ENCODE measurements at places on chromosomes 7 and 10.

DNA sequence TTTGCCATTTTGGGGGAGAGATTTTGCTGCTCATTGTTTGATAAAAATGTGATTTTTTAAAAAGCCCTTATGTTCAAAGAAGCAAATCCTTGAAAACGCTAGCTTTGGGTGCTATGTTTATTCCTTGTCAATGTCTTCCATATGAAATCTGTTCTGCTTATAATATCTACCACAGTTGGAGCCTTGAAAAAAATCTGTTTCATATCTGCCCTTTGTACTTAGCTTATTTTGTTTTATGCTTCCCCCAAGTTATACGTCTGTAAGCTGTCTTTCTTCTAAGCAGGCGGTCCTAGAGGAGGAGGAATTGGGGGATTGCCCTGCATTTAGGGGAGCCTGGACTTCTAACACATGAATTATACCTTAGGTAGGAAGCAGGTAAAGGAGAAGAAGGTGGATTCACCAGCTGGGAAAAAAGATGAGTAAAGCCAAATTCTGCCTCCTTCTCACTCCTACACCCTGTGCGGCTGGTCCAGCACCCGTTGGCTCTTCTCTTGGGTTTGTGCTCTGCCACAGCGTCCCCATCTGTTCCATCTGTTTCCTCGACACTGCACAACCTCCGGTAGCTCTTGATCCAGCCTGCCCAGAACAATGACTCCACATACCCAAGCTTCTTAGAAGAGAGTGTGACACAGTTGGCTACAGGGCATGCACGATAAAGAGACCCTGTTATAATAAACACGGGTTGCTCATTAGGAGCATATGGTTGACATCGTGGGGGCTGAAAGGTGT is 31.9 kb upstream of the NEUROD6 start:
- no peak for DNase-seq

- DNase-seq, result no peak
These were observed 176.8 kb downstream of the WNT2 start for GRCh38 chr7:117146059-117146458.

DNA sequence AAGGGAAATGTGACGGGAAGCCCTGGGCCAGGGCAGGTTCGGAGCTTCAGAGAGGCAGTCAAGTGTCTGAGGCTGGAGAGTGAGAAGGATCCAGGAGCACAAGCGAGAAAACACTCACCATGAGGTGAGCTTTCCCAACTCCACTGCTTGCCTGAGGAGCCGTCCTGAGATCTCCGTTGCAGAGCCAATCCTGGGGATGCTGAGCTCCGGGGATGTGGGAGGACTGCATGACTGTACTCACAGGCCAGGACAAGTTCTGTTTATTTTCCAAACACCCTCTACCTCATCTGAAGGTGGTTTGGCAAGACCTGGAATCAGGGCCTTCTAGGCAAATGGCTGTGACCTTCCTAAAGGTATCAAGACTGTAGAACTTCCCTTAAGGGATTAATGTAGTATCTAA is 38.7 kb downstream of the GLI3 start:
- no peak for DNase-seq

GRCh38 chr7:131819891-131820290 is 263.5 kb upstream of the PODXL start:
- DNase-seq, result no peak

GRCh38 chr7:929311-929711 is 25.2 kb downstream of the ADAP1 start:
- no peak for DNase-seq

- no peak for DNase-seq
These were observed 19.9 kb downstream of the LMTK2 start for GRCh38 chr7:98126311-98127142.

- no peak for DNase-seq
These were observed 123.3 kb downstream of the WDR37 start for GRCh38 chr10:1179346-1180070.

DNA sequence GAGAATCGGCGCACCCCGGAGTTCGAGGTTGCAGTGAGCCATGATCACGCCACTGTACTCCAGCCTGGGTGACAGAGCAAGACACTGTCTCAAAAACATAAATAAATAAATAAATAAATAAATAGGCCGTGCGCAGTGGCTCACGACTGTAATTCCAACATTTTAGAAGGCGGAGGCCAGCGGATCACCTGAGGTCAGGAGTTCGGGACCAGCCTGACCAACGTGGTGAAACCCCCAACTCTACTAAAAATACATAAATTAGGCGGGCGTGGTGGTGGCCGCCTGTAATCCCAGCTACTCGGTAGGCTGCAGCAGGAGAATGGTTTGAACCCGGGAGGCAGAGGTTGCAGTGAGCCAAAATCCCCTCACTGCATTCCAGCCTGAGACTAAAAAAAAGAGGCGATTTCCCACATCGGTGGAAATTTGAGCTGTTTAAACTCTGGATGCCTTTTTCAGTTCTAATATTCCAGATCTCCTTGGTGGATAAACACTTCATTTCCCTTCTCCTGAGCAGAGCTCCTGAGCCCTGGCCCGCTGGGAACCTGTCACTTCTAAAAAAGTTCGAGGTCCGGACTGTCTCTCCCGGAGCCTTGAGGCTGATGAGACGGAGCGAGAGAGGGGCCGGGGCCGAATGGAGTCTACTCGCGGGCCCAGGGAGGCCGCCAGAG is 2.0 kb upstream of the NFKB2 start:
- no peak for DNase-seq

DNA sequence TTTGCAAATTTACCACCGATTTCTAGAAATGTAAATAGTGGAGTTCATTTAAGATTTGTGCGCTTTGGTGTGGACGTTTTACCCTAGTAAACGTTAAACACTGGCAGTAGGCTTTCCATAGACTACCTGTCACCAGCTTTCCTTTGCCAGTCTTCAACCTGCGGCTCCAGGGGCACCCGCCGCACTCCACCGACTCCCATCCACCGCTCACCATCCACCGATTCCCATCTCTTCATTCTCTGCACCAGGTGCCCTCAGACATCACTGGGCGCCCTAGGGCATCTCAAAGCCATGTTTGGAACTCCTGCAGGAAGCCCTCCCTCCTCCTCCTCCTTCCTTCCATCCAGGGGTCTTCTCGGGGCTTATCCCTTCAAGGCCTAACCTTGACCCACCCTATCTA is 1.4 kb upstream of the AP5Z1 start:
- no peak for DNase-seq

GRCh38 chr10:127319271-127319670 is 122.9 kb upstream of the INSYN2A start:
- no peak for DNase-seq

- DNase-seq, result no peak
These were observed 258.1 kb upstream of the GRB10 start for GRCh38 chr7:51040787-51041186.

GRCh38 chr10:1560535-1561192 is 176.7 kb downstream of the ADARB2 start:
- no peak for DNase-seq

DNA sequence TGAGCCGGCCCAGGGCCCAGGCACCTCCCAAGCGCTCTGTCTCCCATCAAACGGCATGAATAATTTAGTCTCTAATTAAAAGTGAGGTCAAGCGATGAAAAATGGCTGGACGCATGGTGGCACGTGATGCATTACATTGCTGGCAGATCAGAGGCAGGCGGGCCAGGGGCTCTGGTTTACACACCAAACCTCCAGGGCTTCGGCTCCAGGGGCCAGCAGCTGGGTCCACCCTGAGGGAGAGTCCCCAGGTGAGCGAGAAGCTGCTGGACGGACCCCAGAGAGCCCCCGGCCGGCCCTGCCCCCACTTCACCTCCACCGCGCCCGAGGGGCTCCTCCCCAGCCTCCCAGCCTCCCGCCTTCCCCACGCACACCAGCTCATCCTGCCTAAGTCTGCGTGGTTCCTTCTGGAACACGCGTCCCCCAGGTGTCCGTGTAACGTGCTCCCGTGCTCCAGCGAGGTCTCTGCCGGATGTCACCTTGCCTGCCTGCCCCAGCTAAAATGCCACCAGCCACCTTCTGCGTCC is 23.2 kb downstream of the UNCX start:
- DNase-seq, result no peak

DNA sequence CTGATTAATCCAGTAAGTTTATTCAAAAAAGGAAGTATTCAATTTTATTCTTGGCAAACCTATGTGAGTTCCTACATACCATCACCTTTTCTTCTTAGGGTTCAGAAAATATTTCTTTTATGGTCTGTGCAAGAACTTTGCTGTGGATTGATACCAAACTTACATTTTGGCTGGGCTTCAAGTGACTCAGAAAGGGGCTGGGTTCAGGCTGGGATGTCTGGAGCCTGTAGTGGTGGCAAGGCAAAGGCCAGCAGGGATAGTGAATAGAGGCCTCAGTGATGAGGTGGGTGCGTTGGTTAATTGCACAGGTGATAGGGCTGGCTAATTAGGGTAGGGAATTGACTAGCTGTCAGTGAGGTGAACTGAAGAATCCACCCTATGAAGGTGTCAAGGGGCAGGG is 40.2 kb upstream of the ATXN7L1 start:
- DNase-seq, result no peak

- DNase-seq, result no peak
These were observed 75.3 kb upstream of the AGBL3 start for GRCh38 chr7:134910968-134911367.

DNA sequence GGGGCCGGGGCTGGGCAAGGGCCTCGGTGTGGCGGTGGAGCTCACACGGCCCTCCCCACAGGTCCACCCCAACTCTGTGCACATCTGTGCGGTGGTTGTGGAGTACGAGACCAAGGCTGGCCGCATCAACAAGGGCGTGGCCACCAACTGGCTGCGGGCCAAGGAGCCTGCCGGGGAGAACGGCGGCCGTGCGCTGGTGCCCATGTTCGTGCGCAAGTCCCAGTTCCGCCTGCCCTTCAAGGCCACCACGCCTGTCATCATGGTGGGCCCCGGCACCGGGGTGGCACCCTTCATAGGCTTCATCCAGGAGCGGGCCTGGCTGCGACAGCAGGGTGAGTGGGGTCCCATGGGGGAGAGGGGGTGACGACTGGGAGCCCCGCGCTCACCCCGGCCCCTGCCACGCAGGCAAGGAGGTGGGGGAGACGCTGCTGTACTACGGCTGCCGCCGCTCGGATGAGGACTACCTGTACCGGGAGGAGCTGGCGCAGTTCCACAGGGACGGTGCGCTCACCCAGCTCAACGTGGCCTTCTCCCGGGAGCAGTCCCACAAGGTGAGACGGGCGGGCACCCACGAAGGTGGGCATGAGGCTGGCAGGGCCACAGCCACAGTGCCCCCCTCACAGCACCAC is 8.8 kb downstream of the TMEM120A start:
- no peak for DNase-seq

DNA sequence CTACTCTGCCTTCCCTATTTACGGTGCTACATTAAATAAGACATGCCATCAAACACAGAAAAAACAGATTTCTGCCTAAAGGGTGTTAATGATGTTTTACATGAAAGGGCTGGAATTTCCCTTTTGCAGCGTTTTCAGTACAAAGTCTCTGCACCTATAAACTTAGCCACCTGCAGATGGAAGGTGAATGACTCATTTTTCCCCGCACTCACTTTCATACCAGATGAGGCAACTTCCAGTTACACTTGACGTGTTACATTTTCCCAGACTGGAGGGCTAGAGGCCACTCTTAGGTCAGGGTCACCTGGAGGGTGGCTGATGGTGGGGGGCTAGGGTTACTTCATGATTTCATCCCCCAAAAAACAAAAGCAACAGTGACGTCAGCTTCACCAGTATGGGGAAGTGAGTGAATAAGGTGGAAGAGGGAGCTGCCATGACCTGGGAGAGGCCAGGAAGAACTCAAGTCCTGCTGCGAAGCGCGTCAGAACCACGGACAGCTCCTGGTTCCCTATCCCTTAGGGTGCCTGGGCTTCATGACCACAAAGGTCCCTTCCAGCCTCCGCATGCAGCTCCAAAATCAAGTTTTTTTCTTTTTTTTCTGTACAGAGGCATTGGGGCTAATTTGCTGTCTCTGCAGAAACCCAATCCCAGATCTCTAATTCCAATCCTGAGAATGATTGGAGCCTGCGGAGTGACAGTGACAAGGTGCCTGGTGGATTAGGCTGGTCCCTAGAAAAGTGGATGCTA is 94.0 kb downstream of the ADARB2 start:
- DNase-seq, result peak; percentile 37

GRCh38 chr10:51881213-51881612 is 181.8 kb upstream of the CSTF2T start:
- DNase-seq, result no peak

- no peak for DNase-seq
These were observed 494 bp downstream of the VSIR start for GRCh38 chr10:71772832-71773220.

- peak; percentile 70 for DNase-seq
These were observed 9.1 kb upstream of the TMEM236 start for GRCh38 chr10:17742918-17743317.

DNA sequence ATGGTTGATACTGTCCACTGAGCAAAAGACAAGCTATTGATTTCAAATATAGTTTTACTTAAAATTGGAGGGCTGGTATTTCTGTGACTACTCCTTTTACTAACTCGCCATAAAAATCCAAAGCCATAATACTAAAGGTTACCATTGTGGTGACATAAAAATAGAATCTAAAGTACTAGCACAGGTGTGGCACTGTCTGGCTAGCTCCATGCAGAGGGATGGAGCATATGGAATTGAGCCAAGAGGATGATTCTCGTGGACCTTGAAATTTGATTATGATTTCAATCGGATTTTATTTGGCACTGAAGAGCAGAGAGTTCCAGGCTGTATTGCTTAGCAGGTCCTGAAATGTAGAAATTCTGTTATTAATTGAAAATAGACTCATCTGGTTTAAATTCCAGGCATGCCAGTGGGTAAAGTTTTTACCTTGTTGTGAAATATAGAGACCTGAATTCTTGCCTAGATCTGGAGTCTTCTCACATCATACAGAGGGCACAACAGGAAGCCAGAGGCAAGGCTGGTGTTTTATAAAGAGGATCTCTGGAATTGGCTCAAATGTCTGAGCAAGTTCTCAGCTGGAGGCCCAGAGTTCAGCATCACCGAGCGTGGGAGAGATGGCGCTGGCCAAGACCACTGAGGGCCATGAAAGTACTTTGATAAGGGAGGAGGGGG is 29.9 kb upstream of the DLD start:
- no peak for DNase-seq

- DNase-seq, result no peak
These were observed 8.6 kb downstream of the BTBD16 start for GRCh38 chr10:122279725-122280141.

GRCh38 chr10:95181726-95182125 is 12.3 kb upstream of the ACSM6 start:
- no peak for DNase-seq

DNA sequence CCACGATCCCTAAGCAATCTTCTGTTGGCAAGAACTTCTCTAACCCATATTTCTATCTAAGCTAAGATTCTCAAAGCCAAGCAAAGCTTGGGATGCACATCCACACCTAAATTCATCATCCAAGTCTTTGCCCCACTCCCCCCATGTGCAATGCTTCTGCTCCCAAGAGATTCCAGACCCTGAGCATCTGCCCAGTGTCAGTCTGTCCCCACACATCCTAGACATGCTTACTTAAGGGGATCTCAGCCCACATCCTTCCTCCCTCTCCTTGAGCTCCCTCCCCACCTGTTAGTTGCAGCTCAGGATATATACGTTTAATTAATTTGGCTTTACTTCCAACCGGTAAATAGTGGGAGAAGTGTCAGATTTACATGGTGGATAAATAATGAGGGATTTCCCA is 17.0 kb upstream of the TMEM273 start:
- DNase-seq, result no peak

- DNase-seq, result no peak
These were observed 36.8 kb downstream of the CTBP2 start for GRCh38 chr10:125123476-125124114.

GRCh38 chr10:89163265-89163995 is 43.7 kb downstream of the CH25H start:
- peak; percentile 57 for DNase-seq

All from activated naive CD8-positive, alpha-beta T cell treated with anti-CD3 and anti-CD28 coated beads, Interleukin-2, amount 10 ng/mL, durations not matched to agents 7 days and 5 days (primary cell).